ENCODE measurements at places on chromosomes 5 and 9.
A peak's percentile ranks its signal among the peaks of the same experiment; 100 is the strongest.

- DNase-seq = no peak
Measured at GRCh38 chr5:95712347-95712958, 18.7 kb upstream of the RHOBTB3 start.

DNA sequence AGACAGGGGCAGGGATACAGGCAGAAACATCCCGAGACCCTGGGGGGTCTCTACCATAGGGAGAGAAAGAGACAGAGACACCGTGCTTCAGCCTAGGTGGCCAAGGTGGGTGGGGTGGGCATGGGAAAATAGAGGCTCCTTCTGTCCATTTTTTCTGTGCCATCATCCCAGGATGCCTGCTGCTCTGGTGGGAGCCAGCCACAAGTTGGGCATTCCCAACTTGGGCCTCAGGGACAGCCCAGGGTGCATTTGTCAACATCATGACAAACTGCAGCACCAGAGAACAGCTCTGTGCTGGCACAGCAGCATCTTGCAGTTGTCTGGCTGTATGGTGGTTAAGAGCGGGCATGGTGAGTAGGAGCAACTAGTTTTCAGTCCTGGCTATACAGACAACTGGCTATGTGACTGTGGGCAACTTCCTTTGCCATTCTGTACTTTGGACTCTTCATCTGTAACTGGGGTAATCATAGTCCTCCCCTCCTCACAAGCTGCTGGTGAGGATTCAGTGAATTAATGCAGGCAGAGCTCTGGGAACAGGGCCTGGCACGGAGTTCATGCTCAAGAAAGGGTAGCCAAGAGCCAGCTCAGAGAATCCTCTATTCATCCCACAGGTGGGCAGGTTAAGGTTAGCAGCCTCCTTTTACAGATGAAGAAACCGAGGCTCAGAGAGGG, 100.4 kb downstream of the RGS3 start:
- DNase-seq = no peak

DNA sequence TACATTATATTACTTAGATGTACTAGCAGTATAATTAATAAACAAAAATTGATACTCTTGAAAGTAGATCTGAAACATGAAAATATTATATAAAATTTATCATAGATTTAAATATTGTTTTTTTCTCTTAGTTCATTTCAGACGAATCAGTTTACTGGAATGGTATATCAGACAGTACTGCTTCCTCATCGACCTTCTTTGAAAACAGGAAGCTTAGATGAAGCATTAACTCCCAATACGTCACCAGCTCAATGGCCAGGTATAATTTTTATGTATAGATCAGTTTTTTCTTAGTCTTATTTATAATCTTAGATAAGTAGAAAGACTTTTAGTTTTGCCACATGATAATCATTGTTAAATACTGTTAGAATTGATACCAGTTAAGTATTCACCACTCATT, 106.3 kb downstream of the DMXL1 start:
- DNase-seq = no peak

DNA sequence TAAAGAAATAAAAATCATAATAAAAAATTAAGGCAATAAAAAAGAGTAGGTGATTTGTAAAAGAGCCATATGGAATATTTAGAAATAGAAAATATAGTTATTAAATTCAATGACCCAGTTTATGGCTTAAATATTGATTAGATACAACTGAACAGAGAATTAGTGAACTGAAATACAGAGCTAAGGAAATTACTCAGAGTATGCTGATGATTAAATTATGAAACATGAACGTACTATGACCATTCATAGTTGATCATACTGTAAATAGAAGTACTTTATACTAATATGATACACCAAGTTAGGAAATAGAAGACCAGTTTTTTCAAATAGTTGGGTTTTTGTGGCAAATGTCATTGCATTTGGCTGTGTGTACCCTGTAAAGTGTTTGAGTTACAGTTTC, 194.5 kb downstream of the CWC27 start:
- no peak for DNase-seq

- no peak for DNase-seq
Measured at GRCh38 chr9:115213818-115214334, 95.9 kb upstream of the TNC start.

- no peak for DNase-seq
Measured at GRCh38 chr9:133119846-133120500, 1.1 kb downstream of the RALGDS start.

- DNase-seq = no peak
Measured at GRCh38 chr9:120536949-120537640, 42.9 kb downstream of the CDK5RAP2 start.

GRCh38 chr9:132901858-132902831, 23.4 kb downstream of the SPACA9 start:
- DNase-seq = peak; percentile 52

- DNase-seq = peak; percentile 76
Measured at GRCh38 chr9:128001779-128002298, 21.1 kb upstream of the EEIG1 start.

DNA sequence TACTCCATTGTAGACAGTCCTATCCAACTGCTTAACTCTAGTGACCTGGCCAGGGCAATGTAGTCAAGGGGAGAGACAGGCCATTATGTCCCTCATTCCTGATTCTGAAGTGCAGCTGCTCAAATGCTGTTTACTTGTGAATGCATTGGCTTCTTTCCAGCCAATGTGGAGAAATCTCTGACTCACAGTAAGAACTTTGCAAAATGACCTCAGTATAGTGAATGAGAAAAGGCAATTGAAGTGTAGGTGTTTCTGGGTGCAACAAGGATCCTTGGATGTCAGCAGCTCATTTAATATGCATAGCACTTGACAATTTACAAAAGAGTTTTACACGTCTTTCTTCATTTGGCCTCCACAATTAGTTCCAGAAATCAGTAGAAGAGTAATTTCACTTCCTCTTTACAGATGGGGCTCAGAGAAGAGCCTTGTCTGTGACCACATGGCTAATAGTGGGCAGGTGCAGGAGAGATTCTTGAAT, 367.2 kb downstream of the OSTF1 start:
- DNase-seq = no peak

DNA sequence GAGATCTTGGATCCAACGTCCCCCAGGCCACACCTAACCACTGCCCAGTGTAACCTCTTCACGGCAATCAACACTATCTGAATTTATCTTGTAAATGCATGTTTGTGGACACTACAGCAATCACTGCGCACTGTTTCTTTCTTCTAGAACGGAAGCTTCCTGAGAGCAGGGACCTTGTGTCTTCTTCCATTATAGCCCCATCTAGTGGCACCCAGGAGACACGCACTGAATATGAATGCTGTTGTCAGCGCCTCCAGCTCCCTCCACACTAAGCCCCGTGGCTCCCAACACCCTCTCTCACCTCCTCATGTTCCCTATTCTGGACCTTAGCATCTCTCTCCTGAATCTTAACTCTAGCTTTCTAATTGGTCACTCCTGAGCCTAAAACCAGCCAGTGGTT, 72.7 kb downstream of the SMIM23 start:
- DNase-seq = no peak

- DNase-seq = no peak
Measured at GRCh38 chr9:81620002-81620390, 69.4 kb downstream of the TLE1 start.

DNA sequence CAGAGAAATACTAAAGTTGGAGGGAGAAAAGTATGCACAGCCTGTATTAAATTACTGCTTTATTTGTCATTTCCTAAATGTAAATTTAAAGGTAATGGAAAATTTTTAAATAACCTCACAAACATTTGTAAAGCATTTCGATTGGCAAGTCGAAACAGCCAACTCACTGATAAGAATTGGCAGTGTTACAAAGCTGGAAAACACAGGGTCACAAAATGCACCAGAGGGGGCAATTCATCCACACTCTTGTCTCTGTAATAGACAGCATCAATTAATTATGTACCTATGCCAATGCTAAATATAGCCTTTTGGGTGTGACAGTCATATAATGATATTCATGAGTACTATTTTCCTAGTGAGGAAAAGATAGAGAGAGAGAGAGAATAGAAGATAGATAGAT, 140.6 kb upstream of the PRLR start:
- DNase-seq = no peak

DNA sequence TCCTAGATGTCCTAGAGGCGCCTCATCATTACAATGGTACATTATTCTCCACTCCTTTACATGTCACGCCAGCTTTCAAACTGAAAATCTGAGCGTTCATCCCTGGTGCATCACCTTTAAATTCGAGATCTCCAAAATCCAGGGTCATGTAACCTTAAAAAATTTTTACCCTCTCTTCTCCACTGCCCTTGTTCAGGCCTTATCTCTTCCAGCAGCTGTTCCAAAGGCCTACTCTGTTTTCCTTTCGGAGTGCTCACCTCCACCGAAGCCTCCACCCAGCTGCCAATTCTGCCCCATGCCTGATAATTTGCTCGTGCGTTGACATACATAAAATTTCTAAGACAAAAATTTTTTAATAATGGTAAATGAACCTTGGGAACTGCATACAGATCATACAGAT, 950 bp upstream of the MSH3 start:
- no peak for DNase-seq

- DNase-seq = no peak
Measured at GRCh38 chr9:71441266-71441665, 319.8 kb upstream of the TRPM3 start.

DNA sequence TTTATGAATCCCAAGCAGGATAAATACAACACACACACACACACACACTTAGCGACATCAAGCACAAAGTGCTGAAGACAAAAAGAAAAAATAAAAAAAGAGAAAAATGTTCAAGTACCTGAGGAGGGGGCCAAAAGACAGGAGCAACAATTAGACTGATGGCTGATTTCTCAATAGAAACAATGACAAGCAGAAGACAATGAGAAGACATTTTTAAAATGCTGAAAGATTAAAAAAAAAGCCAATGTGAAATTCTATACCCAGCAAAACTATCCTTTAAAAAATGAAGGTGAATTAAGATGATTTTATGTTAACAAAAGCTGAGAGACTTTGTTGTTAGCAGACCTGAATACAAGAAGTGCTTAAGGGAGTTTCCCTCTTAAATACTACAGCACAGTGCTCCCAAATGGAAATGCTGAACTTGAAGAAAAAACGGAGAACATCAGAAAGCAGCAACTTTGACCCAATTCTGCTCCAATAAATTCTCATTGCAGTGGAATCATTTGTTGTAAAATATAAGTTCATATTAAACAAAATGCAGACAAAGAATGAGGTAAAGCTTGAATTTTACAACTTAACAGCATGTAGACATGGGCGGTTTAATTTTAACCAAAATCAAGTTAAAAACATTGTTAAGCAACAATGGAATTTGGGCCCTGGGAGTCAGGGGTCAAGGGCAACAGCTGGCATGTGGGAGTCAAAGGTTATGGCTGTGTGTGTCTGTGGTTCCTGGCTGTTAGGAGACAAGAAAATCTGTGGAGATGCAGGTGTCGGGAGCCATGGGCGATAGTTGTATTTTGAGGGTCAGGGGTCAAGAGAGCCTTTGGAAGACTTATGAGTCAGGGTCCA, 776 bp upstream of the RANBP17 start:
- no peak for DNase-seq

DNA sequence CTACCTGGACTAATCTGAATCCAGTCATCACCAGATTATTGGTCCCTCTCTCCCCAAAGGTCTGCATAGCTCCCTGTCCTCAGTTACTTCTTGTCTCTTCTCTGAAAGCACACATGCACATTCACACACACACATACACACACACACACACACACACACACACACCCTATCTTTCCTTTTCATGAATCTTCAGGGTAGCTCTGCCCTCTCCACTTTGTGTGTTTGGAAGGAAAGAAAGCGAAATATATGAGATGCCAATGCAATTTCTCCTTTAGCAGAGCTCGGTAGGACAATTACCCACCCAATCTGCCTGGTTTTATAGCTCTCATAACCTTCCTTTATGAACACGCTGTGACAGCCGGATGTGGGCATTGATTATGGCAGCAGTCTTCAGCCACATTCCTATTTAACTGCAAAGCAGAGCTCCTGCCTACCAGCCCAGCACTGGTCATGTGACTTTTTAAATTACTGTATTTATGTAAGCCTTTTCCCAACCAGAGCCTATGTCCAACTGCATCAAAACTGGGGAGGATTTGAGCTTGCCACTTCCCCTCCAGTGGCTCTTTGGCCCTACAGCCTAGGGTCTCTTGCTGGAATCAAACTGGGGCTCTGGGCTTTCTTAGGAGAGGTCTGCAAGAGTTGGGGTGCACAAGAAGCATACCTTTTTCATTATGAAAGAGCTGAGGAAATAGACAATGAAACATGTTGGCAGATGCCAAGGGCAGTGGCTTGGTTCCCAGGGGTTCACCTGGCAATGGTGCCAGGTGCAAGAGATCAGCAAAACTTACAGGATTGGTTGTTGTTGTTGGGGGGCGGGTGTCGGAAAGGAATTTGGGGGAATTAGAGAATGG, 20.8 kb upstream of the MATR3 start:
- no peak for DNase-seq

DNA sequence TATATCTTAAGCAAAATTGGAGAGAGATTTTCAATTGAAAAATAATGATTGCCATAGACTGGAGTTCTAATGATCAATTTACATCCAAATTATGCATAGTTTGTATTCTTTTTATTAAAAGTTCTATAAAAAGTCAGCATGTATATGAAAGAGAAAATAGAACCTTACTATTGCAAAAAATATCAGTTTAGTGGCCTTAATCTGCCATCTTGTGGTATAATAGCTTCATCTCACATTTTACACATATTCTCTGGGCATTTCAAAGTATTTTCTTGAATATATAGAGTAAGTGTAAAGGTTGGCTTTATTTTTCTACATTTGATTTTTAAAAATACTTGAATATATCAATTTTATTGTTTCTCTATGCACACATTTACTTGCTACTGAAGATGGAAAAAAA, 1858.6 kb upstream of the CDH9 start:
- DNase-seq = no peak

DNA sequence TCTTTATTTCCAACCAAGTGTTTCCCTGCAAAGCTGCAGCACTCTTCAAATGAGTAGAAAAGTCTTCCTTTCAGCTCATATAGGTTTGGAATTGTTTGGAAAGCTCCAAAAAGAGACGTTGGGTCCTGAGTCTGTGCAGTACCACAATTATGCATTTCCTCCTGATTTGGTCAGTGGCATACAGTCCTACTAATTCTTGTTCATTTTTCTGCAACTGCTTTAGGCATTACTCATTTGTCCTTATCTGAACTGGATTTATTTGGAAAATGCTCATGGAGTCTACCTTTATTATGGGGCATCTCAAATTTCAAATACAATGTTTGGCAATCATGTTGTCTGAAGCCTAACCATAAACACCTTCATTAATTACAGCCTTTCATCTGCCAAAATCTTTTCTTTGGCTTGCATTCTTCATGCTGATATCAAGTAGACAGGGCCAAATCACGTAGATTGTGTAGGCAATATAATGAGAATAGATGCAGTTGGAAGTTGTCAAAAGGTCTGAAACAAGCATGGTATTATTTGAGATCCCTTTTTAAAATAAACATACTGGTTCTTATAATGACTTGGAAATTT, 232.8 kb downstream of the TLE1 start:
- DNase-seq = no peak

- no peak for DNase-seq
Measured at GRCh38 chr5:73311291-73312110, 137.1 kb downstream of the FOXD1 start.

DNA sequence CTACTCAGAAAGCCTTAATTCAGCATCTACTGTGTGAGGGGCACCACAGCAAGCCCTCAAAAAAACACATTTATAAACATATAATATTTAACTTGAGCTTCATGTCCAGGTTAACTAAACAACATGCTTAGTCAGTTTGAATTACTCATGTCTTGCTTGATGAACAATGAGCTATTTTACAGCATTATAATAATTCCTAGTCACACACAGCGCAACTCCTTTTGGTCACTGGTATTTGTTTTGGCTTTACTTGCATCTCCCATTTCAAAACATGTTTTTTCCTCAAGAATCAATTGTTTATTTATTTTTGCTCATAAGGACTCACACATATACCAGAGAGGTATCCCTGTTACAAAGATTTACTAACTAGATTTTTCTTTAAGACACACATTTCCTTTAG, 616.7 kb upstream of the DAB2 start:
- DNase-seq = no peak
